ENCODE measurements at places on chromosomes 7 and 10.

DNA sequence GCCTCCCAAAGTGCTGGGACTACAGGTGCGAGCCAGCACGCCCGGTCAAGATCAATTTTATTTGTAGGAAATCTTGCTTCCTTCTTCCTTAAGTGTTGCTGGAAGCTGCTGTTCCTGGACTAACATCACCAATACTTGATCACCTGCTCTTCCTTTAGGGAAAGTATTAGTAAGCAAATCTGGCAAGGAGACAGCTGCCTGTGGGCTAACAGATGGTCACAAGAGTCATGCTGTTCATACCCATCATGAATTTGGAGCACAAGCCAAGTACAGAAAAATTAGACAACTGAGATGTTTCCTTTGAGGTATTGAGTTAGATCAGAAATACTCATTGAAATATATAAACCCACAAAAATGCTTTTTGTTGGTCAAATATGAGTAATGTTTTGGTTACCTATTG, 27.9 kb downstream of the BAIAP2L1 start:
- peak; percentile 74 for DNase-seq

- no peak for DNase-seq
Measured at GRCh38 chr7:117784315-117784714, 88.9 kb downstream of the CTTNBP2 start.

GRCh38 chr7:113086431-113086888, at the start of gene GPR85:
Gene GPR85, minus strand, starts transcription at chr7:113086827. Its CDS starts 2,106 bp downstream, at chr7:113084721.
- peak; percentile 88 for DNase-seq

DNA sequence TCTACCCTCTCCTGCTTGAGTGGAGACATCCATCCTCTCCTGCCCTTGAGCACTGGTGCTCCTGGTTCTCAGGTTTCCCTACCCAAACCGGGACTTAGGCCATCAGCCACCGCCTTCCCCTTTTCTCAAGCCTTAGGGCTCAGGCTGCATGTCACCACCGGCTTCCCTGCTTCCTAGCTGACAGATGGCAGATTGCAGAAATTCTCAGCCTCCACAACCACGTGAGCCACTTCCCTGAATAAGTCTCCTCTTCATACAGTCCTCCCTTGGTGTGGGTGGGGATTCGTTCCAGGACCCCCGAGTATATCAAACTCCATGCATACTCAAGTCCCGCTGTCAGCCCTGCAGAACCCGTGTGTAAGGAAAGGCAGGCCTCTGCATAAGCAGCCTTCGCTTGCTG, 203.5 kb upstream of the ZNF32 start:
- DNase-seq: no peak

DNA sequence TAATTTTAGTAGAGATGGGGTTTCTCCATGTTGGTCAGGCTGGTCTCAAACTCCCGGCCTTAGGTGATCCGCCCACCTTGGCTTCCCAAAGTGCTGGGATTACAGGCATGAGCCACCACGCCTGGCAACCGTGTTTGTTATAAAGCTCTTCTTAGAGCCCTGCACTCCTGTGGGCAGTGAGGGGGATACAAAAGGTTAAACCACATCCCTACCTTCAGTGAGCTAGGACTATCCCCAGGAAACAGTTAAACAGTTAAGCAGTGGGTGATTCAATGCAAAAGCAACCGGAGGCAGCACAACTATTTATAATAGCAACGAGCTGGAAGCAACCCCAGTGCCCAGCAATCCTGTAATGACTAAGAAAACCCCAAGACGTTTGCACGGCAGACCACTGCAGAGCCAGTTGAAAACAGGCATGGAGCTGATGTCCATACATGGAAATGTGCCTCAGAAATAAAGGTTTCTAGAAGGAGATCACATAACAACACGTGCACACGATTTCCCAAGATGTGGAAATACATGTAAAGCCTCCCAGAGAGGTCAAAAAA, 107.2 kb upstream of the LYZL2 start:
- DNase-seq: peak; percentile 98

GRCh38 chr10:124521429-124521871, 59.8 kb downstream of the LHPP start:
- no peak for DNase-seq

DNA sequence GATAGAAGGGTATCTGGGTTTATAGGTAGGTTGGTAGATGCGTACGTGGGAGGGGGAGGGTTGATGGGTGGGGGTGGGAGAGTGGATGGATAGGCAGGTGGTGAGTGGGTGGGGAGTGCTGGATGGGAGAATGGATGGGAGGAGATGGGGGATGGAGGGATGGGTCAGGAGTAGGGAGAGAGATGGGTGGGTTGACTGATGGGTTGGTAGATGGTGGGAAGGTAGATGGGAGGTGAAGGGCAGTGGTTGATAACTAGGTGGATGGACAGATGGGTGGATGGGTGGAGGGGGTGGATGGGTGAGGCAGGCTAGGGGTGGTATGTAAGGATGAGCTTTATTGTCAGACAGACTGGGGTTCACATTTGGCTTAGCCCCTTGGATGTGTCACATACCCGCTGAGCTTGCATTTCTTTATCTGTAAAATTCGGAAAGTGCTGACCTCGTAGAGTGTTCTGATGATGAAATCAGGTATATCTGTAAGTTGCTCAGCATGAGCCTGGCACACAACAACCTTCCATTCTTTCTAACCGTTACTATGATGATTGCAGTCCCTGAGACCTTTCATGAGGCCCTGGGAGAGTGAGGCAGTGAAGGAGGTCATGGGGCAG, 34.3 kb downstream of the SLIT1 start:
- no peak for DNase-seq

All from astrocyte of the hippocampus (primary cell).